ENCODE measurements at places on chromosomes 2 and 18.

DNA sequence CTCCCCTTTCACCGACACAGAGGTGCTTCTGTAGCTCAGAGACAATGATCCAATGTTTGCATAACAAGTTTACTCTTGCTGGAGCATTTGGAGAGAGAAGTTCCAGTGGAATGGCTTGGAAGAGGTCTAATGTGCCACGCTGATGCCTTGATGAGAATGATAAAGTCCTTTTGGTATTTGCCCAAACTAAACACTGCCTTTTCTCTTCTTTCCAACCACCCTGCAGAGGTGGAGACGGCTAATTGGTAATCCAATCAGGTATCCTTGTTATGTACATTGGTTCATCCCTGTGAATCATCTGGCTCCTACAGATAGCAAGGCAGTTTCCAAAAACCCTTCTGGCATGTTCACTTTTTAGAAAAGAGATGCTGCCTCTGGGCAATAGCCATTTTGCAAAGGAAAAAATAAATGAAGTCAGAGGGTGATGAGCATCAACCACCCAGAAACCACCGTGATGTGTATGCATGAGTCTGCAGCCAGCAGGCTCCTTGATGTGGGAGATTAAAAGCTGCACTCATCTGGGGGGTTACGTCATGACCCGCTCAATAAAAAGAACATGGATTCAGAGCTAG is 40.6 kb downstream of the KIAA2012 start:
- no peak for DNase-seq

DNA sequence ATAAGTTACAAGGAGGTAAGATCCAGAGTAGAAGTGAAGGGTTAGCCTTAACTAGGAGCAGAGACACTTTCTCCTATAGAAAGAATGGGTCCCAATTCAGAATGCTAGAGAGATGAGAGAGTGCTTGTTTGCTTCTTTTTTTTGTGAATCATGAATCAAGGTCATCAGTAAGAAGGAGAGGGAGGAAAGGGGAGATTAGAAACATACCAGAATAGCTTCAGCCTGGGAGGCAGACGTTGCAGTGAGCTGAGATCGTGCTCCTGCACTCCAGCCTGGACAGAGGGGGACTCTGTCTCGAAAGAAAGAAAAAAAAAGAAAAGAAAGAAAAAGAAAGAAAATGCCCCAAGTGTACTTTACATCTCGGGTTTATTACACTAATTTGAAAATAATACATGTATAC is 55.8 kb upstream of the SLC35F5 start:
- DNase-seq = no peak

DNA sequence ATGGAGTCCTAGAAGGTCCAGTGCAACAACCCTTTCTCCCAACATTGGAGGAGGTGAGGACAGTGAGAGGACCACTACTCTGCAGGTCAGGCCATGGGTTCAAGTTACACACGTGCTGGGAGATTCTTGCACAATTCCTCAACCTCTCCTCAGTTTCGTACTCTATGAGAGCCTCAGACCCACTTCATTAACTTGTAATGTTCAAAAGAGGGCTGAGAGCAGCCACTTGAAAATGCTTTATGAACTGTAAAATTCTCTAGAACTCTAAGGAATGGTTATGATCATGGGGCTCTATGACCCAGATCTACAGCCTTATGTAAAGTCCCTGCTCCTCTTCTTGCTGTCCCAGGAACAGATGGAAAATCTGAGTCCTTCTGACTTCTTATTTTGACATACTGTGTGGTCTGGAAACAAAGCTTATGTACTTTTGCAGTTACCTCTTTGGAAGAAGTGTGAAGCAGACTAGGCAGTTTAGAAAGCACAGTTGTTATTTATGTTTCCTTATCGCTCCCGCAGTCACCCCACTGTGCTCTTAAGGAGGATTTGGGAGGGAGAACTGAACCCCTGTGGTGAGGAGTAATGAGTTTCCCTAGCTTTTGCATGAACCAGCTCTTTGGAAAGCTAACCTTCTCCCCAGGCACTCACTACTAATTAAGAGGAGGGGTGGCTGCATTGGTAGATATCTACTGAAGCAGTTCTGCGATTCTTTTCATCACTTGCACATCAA is 296.6 kb downstream of the LRRTM1 start:
- DNase-seq = no peak

DNA sequence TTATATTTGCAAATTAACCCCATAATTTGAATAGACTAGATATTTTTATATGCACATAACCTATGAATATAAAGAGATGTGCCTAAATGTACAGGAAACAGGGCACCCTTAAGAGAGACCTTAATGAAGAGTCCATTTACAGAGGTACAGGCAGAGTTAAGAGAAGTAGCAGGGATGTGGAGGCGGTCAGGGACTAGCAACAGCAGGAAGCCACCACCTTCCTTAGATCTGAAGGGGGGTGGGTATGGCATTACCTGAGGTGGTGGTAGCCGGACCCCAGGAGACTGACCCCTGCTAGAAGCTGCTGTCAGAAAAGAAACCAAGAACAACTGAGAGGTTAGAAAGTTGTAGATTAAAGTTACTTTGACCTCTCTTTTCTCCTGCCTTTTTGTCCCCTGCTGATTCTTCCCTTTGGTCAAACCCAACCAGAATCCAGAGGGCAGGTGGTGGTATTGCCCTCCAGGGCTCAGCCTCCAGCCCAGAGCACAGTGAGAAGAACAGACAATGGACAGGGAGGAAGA is 24.9 kb upstream of the ATG16L1 start:
- no peak for DNase-seq

- no peak for DNase-seq
Observed at GRCh38 chr2:218622606-218623365, 15.1 kb downstream of the PLCD4 start.

- DNase-seq = no peak
Observed at GRCh38 chr18:34809451-34810072, 99.5 kb downstream of the DTNA start.

- DNase-seq = no peak
Observed at GRCh38 chr18:2513616-2514015, 57.7 kb downstream of the METTL4 start.

GRCh38 chr2:39213015-39213414 is 30.8 kb downstream of the CDKL4 start:
- no peak for DNase-seq

DNA sequence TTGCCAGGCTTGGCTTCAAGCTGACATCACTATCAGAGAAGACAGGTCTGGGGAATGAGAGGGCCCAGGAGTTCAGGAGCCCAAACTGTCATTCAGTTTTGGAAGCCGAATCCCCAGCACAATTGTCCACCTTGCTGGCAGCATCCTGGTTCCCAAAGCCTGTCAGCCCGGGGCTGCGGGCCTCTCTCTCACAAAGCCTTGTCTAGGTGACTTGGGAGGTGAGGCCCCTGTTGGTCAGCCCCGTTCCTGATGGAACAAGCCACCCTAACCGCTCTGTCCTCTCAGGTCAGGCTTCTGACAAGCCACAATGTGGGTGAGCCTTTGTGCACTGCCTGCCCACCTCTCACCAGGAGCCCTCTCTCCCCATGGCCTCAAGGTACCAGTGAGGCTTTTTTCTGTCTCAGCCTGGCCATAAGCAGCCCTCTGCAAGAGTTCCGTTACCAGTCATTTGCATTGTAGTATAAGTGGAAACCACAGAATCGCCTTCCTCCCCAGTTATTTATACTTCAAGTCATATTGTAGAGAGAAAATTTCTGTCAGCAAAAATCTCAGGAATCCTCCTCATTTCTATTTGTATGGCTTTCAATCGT is 100.6 kb downstream of the MSH2 start:
- DNase-seq = no peak

GRCh38 chr2:223148516-223148915 is 96.5 kb downstream of the KCNE4 start:
- no peak for DNase-seq

DNA sequence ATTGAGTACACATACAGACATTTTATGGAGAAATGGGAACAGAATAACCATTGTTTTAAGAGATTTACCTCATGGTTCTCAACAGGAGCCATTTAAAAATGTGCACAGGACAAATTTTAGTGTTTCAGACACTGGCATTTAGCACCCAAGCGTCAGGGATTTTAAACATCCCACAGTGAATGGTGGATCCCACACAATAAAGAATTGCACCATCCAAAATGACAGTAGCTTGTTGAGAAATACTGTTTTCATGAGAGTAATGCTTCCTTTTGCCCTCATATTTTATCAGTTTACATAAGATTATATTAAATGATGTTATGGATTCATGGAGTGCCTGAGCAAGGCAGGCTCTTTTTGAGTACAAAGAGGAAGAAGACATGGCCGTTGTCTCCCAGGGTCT is 54.0 kb downstream of the MFSD6 start:
- no peak for DNase-seq

DNA sequence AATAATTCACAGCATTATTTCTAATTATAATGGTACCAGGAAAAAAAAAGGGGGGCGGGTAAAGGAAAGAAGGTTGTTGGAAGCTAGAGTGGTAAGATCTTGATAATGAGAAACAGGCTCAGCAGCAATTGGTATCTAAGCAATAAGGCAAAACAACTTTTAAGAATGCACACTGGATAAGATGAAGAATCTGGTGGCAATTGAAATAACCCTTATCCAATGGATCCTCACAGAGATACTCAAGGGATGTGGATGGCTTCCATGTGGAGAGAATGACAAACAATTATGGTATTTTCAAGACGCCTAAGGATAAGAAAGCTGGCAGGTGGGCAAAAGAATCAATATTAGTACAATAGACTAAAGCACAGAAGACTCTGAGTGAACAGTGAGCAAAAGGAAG is 153.6 kb downstream of the UPP2 start:
- DNase-seq = no peak

- no peak for DNase-seq
Observed at GRCh38 chr2:198321522-198322088, 517.2 kb downstream of the PLCL1 start.

- no peak for DNase-seq
Observed at GRCh38 chr2:109690822-109691541, 76.8 kb downstream of the SOWAHC start.

DNA sequence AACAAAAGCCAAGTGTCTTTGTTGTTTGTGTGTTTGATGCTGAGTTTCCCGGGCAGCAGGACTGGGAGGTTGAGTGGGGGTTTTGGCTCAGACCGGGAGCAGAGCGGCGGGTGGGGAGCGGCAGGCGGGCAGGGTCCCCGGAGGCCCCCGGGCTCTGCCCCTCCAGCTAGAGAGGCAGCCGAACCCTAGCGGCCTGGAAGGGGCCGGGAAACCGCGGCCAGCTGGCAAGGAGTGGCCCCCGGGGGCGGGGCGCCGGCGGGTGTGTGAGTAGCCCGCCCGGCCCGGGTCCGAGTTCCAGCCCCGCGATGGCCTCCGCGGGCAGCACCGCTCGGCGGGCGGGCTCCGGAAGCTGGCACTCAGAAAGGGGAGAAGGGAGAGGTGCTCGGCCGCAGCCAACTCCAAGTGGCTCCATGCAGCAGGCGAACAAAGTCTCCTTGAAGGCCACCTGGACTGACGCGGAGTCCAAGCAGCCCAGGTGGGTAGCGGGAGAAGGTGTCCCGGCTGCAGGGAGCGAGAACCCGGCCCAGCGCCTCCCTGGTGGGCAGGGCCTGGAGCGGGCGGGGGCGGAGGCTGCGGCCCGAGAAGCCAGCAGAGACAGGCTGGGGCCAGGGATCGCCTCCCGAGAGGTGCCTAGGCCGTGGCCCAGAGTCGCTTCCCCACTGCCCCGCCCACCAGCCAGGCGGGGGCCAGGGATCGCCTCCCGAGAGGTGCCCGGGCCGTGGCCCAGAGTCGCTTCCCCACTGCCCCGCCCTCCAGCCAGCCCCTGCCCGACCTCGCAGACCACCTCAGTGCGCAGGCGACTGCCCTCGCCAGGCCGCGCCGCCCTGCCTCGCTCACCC is at the start of gene ANKRD53:
Gene ANKRD53 (plus strand): TSS at position 290 of the 839 bp plus-strand sequence. CDS start 16 bp downstream, at position 306.
- DNase-seq = no peak

- DNase-seq = no peak
Observed at GRCh38 chr18:43001821-43002220, 113.7 kb downstream of the RIT2 start.

DNA sequence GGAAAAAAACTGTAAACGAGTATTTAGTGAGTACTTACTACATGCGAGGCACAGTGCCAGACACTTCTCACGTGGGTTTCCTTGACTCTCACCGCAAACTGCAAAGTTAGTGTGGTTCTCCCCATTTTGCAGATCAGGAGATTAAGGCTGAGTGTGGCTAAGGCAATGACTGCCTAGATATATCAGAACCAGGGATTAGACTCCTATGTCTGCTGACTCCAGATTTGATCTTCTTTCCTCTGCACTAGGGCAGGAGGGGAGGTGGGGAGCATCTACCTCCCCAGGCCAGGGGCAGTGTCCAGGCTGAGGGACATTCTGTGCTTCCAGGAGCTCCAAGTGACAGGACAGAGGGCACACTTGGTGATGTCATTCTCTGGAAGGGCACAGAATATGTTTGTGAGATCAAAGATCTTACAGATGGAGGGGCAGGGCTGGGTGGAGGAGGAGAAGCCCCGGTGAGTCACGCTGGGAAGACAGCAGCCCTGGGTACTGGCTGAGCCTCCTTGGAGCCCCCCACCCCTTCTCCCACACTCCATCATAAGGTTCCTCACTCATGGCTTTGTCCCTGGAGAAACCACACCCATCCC is 92.4 kb downstream of the RHOB start:
- no peak for DNase-seq

- DNase-seq = peak; percentile 44
Observed at GRCh38 chr2:30239308-30239985, 8.1 kb downstream of the LBH start.

- no peak for DNase-seq
Observed at GRCh38 chr2:231646476-231646875, 53.8 kb downstream of the TEX44 start.

DNA sequence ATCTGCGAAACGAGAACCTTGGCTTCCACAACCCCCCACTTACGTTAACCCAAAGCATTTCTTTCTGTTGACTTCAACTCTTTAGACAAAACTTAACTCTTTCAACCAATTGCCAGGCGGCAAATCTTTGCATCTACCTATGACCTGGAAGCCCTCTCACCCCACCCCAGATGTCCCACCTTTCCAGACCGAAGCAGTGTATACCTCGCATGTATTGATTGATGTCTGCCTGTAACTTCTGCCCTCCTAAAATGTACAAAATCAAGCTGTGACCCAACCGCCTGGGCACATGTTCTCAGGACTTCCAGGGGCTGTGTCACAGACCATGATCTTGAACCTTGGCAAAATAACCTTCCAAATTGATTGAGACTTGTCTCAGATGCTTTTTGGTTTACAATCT is 12.3 kb downstream of the AQP12B start:
- DNase-seq = no peak

DNA sequence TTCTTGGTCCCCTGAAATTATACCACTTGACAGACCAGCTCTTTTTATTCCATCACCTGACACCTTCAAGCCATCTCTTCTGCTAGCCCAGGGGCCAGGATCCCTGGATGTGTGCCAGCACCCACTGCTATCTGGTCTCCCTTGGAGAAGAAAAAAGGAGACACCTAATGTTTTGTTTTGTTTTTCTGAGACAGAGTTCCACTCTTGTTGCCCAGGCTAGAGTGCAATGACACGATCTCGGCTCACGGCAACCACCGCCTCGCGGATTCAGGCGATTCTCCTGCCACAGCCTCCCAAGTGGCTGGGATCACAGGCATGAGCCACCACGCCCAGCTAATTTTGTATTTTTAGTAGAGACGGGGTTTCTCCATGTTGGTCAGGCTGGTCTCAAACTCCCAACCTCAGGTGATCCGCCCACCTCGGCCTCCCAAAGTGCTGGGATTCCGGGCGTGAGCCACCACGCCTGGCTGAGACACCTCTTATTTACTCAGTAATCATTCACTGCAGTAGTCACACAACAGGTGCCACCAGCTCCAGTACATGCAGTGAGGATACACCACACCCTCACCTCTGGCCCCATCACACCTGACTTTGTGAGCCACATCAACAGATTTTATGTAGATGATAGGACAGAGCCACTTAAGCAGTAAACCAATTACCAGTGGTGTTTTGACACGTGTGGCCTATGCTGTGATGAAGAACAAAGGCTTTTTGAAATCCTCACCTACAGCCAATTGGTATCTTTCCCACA is 42.8 kb upstream of the PCBP1 start:
- DNase-seq = no peak

- no peak for DNase-seq
Observed at GRCh38 chr18:41042866-41043265, 912.2 kb upstream of the PIK3C3 start.

All from activated CD4-positive, CD25-positive, alpha-beta regulatory T cell (primary cell).